Right renal cortex interstitium (tissue), 3 donors: ENCODE measurements at places on chromosomes 5 and 9. TPM values are rescaled to one million over a fixed set of nuclear protein-coding genes. Genes with fewer than 3 reads are reported as not detected.

Gene SERF1B
- 91.2 TPM for polyA plus RNA-seq

Gene PLCXD3
- polyA plus RNA-seq = 0.49 TPM

Gene CCDC183
- 2.5 TPM for polyA plus RNA-seq

Gene PCDHGB1
- polyA plus RNA-seq = 2.1 TPM

Gene RNF44
- 28.6 TPM for polyA plus RNA-seq

Gene SPATA31A6
- not detected for polyA plus RNA-seq

Gene PLAC8L1
- 0.82 TPM for polyA plus RNA-seq

Gene SCGB3A1
- polyA plus RNA-seq = 0.74 TPM

Gene PHYKPL
- 55.2 TPM for polyA plus RNA-seq

Gene GPR150
- not detected for polyA plus RNA-seq

Gene TAF1L
- polyA plus RNA-seq = 0.10 TPM

Gene SPINK7
- polyA plus RNA-seq = 0.27 TPM

Gene ZDHHC11B
- polyA plus RNA-seq = 4.3 TPM

Gene MEIKIN
- polyA plus RNA-seq = not detected

Gene RLN1
- polyA plus RNA-seq = 0.86 TPM

Gene NPR2
- 31.4 TPM for polyA plus RNA-seq

Gene FABP6
- not detected for polyA plus RNA-seq

Gene EGFL7
- 48.2 TPM for polyA plus RNA-seq

Gene IL3
- polyA plus RNA-seq = not detected

Gene LCP2
- 3.0 TPM for polyA plus RNA-seq

Gene KIF27
- polyA plus RNA-seq = 21.4 TPM

Gene CAMK4
- 4.0 TPM for polyA plus RNA-seq

Gene SEMA5A
- 44.9 TPM for polyA plus RNA-seq

Gene ZNF462
- polyA plus RNA-seq = 25.9 TPM

Gene NPR3
- 12.7 TPM for polyA plus RNA-seq

Gene LCN12
- 15.9 TPM for polyA plus RNA-seq

Gene ARHGEF28
- 53.2 TPM for polyA plus RNA-seq
